ENCODE measurements at places on chromosomes 7 and 10.

GRCh38 chr7:121793716-121794115 lies 79.2 kb upstream of the PTPRZ1 start:
- DNase-seq = no peak

- peak; percentile 57 for DNase-seq
These were observed 208.3 kb downstream of the PPP1R3A start for GRCh38 chr7:113710310-113711096.

GRCh38 chr7:135729230-135729629 lies 1.2 kb upstream of the SLC13A4 start:
- peak; percentile 50 for DNase-seq

DNA sequence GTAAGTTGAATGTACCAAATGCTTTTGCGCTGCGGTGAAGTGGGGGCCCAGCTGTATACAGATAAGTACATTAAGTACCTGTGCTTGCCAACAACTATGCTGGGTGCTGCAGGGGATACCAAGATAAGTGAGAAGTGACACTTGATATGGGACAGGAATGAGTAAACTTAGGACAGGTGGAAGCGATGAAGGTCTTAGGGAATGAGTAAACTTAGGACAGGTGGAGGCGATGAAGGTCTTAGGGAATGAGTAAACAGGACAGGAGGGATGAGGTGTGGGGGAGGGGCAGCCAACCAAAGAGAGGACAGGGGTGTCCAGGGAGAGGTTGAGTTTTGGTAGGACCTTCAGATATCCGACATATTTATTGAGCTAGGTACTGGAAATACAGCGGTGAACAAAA lies 1.4 kb downstream of the MDH2 start:
- DNase-seq = no peak

- no peak for DNase-seq
These were observed 3.1 kb upstream of the UPP1 start for GRCh38 chr7:48085942-48086341.

DNA sequence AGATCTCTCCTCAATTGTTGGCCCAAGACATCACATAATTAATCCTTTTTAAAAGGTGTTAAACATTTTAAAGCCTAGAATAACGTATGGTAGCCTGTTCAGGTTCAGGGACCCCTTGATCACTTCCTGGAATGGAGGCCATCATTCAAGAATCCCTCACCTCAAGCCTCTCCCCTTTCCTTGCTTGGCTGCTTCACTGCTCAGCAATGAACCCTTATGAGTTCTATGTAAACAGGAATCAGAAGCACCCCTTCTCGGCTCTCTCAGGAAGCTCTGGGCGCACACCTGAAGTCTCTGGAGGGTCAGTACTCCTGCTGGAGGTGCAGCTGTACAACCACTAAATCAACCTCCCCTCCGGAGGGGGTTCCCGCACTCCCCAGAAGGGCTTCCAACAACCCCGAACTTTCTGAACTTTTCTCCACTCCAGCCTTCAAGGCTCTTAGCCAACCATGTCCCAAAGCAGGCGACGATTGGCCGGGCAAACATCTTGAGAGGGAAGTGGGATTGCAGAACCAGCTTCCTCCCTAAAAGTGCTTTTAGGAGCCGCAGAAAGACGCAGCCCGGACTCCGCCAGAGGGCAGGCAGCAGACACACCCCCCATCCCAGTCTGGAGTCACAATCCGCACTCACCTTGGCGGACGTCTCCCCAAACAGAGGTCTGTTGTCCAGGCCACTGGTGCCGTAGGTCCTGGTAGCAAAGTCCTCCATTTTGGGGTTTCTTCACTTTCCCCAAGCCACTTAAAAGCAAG lies 562 bp downstream of the TMEM243 start:
- DNase-seq = peak; percentile 54
